ENCODE measurements at places on chromosomes 7 and 10.

DNA sequence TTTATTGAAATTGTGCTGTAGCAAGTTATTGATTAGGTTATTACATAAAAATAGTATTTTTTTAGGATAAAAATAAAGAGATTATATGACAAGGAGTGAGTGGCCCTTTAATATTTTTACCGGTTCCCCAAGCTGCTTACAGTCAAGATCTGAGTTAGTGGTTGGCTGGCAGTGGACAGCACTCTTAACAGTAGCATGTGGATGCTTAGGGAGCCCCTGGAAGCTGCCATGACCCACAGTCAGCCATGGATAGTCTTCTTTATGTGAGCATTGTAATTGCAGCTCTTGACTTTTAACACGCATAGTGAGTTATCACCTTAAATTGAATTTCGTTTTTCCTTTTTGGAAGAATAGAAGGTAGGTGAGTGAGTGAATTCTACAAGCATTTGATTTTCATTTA is 22.1 kb downstream of the RAB18 start:
- no peak for DNase-seq

DNA sequence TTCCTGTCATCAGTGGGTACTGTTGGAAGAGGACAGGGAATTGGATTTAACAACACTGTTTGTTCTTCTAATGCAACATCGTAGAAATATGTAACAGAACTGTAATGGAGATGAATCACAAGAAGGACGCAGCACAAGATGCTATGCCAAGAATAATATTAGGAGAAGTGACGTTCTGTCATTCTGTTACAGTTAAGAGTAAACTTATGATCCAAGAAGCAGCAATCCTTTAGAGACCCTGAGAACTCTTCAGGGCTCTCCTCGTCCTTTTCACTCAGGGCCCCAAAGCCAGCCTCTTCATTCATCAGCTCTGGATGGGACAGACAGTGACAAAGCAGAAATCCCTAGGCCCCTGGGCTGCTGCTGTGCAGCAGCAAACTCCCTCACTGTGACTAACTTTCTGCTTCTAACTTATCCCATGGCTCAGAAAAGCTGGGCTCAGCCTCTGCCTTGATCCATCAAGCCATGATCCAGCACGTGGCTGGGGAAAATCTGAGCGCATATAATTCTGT is 8.7 kb upstream of the IL6 start:
- DNase-seq, result no peak

- DNase-seq, result no peak
These were observed 139.9 kb upstream of the COBL start for GRCh38 chr7:51456431-51457060.

DNA sequence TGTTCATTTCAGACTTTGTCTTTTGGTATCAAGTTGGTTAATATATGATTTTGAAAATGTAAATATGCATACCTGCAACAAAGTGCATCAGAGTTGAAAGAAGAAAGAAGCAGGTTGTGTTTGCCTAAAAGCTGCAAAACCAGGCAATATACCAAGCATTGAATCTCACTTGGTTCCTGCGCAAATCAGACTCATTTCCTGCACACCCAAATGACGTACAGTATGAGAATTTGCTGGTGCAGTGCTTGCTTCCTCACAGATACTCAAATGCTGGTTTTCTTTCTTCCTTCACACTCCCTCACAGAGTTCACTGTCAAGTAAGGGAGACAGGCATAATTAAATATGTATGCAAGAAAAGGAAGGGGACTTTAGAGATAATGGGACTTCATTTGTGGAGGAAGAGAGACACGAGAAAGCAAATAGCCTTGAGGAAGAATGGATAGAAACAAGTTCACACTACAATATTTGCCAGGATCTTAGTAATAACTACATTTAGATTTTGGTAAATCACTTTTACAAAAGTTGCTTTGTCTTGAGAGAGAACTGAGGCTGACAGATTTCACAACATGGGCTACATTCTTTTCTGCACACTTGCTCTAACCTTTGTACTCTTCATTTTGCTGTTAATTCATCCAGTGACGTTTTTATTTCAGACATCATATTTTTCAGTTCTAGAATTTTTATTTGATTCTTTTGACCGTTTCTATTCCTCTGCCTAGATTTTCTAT is 56.9 kb upstream of the AOAH start:
- DNase-seq, result no peak

DNA sequence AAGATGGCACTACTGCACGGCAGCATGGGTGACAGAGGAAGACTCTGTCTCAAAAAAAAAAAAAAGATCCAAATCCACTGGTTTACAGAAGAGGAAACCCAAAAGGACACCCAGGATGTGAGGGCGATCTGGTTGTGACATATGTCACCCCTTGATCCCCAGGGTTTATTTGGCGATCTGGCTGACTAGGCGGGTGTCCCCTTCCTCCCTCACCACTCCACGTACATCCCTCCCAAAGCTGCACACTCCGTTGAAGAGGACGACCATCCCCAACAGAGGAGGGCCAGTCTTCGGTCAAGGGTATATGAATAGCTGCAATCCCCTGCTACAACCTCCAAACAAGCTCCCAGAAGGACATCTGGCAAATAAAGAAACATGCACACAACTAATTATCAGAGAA is 111.6 kb downstream of the HTR5A start:
- DNase-seq, result no peak

DNA sequence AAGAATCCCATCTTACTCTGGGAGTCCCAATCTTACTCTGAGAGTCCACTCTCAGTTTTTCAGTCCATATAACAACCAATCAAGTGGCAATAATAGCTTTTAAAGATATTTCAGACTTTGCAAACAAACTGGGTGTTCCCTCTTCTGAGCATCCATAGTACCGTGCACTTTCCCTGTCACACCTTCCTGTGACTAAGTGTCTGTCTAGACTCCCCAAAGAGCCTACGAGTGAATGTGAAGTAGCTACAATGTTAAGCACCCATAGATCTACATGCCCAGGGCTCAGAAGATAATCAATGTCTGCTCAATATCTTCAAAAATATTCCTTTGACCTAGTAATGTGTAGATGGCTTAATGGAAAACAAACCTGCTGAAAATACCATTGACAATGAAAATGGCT is 95.6 kb upstream of the ASAH2 start:
- DNase-seq, result no peak

DNA sequence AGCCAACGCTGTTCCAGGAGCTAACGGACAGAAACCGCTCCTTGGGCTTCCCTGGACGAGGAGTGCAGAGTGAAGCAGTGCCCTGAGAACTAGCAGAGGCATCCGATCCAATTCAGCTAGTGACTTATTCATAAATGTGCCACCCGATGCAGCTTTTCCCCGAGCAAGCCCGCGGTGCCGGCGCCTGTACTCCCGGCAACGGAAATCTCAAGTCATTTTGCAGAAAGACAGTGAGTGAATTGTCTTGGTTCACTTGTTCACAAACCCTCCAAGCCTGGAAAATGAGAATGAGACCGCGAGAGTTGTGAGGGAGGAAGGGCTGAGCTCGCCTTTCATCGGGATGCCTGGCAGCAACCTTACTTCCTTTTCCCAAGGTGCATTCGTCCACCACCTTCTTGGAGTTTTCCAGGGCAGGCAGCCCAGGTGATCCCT is 87.5 kb downstream of the COBL start:
- DNase-seq, result no peak

- DNase-seq, result no peak
These were observed 46.7 kb downstream of the TFAM start for GRCh38 chr10:58431903-58432302.

GRCh38 chr10:28432210-28432676 is 100.7 kb upstream of the WAC start:
- no peak for DNase-seq

DNA sequence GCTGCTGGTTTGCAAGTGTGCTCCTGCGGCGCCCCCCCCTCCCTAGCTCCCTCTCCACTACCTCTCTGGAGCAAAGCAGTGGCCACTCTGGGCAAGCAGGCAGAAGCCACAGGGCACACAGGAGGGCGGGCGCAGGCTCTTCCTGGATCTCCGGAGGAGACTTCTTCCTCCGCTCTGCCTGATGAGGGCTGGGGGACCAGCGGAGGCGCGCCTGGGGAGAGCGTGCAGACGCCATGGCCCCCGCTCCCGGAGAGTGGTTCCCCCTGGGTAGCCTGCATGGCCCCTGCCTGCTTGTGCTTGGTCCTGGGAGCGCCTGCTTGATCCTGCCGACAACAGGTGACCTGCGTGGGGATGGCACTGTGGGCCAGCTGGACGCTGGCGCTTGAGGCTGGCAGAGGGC is 29.0 kb downstream of the ANKMY2 start:
- no peak for DNase-seq

DNA sequence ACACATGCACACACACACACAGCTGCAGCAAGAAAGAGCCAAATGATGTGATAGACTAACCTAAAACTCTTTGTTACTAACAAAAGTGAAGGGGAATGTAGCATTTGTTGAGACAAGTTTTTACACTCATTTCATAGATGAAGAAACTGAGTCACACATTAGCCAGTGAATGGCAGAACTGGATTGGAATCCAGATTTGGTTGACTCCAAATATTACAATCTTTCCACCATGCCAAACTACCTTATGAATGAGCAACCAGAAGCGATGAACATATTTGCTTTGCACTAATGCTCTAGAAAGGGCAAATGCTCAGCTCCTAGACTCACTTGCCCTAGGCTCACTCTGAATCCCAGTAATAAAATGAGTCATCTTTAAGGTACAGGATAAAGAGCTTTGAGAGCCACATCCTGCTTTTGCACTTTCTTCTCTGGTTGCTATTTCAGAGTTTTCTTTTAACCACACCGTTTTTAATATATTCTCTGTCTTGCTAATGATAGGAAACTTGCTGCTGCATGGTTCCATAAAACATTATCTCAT is 111.9 kb downstream of the GPAM start:
- DNase-seq, result no peak

DNA sequence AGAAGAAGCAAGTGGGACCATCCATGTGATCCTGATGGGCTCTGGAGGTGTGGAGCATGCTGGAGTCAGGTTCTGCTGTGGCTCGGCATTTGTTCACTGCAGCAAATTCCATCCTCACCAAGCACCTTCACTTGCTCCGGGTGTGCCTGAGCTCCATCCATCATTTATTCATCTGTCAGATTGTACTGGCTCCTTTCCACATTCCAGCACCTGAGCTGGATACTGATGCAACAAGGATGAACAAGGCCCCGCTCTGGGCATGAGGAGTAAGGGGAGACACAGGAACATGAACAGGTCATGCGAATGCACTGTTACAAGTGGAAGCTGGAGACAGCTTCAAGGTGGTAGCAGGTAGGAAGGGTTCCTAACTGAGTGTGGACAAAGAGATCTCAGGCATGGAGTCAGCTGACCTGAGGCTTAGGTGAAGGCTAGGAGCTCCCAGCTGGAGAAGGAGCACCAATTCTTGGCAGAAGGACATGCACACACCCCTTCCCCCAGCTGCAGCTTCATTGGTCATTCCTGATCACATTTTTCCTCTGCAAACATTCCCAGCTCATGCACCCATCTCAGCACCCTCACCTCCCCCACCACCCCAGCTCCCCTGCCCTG is 133.7 kb upstream of the ZMIZ1 start:
- DNase-seq, result no peak

DNA sequence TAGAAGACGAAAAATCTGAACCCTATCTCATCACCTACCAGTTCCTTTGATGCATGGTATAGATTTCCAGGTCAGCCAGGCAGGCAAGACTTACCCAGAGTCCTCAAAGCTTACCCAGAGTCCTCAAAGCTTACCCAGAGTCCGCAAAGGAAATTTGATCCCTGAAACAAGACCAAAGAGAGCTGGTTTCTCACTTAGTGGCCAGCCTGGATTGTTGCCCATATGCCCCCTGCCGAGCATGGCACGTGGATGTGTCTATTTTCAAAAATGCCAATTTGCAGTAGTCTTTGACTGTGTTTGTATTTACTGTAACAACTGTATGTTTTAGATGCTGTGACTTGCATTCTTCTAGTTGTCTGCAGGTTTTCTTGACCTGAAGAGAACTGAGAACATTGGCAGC is 120.2 kb upstream of the STARD3NL start:
- no peak for DNase-seq

DNA sequence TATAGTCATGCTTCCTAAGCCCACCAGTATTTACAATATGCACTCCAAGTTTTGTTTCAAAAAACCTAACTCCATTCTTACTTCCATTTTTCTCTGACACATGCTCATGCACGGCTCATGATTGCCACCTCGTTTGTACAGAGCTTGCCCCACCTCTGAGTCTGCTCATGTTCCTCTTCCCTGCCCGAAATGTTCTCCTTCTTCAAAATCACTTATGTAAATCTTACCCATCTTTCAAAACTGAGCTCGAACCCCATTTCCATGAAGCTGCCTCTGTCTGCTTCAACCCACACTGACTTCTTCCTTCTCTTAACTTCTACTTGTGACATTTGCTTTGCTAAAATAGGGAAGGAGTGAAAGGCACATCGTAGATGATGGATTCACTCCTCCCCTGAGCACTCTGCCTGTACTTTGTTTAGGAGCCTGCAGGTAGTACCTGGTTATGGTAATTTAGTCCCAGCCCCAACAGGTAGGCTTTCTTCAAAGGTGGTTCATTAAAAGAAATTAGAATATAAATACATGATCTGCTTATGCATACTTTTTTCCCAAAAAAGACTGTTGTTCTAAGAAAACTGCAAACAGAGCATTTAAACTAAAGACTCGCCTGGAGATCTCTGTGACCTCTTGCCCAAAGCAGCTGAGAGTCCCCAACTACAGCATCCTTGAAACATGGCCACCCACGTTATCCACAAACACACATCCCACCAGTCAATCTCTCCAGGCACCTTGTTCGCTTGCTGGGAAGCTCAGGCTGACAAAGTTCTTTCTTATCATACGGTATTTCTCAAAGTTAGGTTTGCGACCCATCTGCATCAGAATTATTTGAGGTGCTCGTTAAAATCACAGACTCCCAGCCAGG is 172.0 kb downstream of the DGKI start:
- no peak for DNase-seq

DNA sequence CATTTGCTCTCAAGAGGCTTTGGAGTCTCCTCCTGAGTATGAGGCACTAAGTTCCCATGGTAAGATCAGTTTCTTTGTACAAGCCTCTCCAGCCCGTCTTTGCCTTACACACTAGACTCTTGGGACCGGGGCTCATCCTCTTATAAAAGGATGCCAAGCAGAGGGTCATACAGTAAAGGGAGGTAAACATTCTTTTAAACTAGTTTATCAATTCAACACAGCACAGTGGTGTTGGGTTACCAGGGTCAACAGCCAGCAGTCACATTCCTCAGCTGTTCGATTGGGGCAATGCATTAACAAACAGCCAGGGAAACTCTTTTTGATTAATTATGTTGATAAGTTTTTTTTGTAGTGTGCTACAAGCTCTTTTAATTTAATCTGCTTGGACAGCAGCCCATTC is 37.8 kb downstream of the HHEX start:
- DNase-seq, result no peak

- no peak for DNase-seq
These were observed 347.7 kb downstream of the POM121L12 start for GRCh38 chr7:53383131-53383530.

DNA sequence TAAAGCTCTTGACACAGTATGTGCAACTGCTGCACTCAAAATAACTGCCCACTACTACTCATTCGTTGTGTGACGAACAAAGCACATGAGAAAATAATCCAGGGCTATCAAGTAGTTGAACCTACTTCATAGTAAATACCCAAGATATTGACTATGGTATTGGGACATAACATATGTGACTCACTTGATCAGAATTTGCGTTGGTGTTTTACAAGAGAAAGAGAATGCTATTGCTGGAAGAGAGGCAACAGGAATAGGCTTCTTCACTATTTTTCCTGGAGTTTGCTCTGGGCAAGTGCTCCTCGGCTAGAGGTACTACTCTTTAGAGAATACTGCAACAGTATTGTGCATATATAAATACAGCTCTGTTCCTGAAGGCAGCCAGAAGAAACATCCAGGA is 2.5 kb downstream of the DGKB start:
- no peak for DNase-seq

GRCh38 chr10:76946270-76946669 is 691.3 kb downstream of the KCNMA1 start:
- no peak for DNase-seq

All from NCI-H524 treated with DMSO at 0.1 percent for 48 hours (cell line).